ENCODE measurements at places on chromosomes 13 and 19. TPM values are rescaled to one million over a fixed set of nuclear protein-coding genes. Genes with fewer than 3 reads are reported as not detected.

CAPNS1 gene
- 161 TPM for total RNA-seq

CLEC17A gene
- not detected for total RNA-seq

PODNL1 gene
- total RNA-seq = 9.9 TPM

SH3GL1 gene
- 47.3 TPM for total RNA-seq

DNA sequence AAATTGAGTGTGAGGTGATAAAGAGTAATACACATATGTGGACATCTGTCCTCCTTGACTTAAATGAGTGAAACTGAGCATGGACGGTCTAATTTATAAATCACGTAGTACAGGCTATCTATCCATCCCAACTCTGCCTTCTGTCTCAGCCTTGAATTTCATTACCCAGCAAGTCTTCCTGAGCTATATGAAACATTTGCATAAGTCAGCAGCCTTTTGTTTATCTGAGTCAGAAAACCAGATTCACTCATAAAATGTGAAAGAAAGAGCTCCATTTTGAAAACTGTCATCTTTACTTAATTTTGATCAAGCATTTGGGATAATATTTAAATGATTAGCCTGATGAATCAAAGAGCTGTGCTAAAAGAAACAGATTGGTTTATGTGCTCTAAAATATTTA, 197.9 kb downstream of the LHFPL6 start:
- no peak for DNase-seq

DNA sequence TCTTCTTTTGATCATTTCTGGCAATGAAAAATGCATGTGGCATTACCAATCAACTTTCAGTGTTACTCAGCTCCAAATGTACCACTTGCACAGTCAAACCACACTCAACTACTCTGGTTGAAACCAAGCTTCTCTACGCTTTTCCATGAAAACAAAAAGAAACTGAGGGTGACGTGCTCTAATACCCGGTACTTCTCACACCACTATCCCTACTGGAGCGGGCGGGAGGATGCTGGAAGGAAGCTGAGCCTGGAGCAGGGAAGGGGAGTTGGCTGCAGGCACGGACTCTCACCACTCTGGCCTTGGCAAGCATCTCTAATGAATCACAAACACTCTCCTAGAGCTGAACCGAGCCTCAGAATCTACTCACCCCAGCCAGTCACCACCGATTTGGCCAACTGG, 48.2 kb downstream of the STK24 start:
- no peak for DNase-seq

- no peak for DNase-seq
Observed at GRCh38 chr19:35509861-35510625, 3.4 kb downstream of the DMKN start.

GRCh38 chr19:6890938-6891337, 3.6 kb downstream of the ADGRE1 start:
- no peak for DNase-seq

- no peak for DNase-seq
Observed at GRCh38 chr13:38702669-38703068, 15.8 kb downstream of the FREM2 start.

DNA sequence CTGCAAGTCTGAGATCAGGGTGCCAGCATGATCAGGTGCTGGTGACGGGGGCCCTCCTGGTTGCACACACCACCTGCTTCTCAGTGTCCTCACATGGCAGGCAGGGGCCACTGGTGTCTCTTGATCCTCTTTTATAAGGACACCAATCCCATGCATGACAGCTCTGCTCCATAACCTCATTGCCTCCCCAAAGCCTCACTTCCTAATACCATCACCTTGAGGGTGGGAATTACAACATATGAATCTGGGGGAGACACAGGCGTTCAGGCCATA, 15.0 kb upstream of the MIER2 start:
- no peak for DNase-seq

GRCh38 chr13:73336773-73337172, 278.0 kb downstream of the KLF5 start:
- no peak for DNase-seq

DNA sequence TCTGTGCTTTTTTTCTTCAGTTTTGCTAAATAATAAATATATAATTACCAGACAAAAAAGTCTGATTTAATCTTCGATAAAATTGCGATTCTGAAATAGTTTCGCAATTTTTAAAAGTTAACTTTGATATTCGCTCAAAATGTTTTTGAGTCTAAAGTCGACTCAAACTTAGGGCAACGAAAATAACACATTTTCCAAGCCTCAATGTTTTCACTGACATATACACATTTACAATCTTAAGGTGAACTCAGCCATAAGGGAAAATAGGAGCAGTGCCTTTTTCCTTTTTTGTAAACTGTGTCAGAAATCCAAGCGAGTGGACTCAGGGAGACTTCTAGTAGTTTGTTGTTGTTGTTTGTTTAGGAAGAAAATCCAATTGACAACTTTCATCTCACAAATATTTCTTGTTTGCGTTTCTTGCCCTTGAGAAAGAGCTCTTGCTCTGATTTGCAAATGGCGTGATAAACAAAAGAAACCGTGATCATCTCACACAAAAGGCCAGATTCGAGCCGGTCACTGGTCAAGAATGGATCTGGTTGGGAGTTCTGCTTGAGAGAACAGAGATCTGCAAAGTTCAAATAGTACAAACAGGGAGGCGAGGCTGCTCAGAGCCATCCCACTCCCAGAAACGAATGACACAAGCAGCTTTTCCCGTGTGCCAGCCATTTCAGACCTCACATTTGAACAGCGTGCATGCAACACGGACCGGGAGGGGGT, 2.1 kb downstream of the SOX21 start:
- no peak for DNase-seq
